Esophagus squamous epithelium (tissue), 5 donors: ENCODE measurements at places on chromosomes 6 and 20. TPM values are rescaled to one million over a fixed set of nuclear protein-coding genes. Genes with fewer than 3 reads are reported as not detected.

The CASS4 gene
- 0.73 TPM for total RNA-seq

The CST4 gene
- not detected for total RNA-seq

The HLA-DOB gene
- 3.6 TPM for total RNA-seq

The SCRT2 gene
- not detected for total RNA-seq

The COL21A1 gene
- 1.8 TPM for total RNA-seq

GRCh38 chr6:26322645-26323482, 42.1 kb upstream of the BTN3A2 start:
- H3K27me3 ChIP-seq, result no peaks in the 10 kb centered on the region
- DNase-seq, result no peak
- H3K4me1 ChIP-seq, result peaks cover 7% of the 10 kb centered on the region
- peak overlapping the region; percentile 68 for H3K4me3 ChIP-seq

DNA sequence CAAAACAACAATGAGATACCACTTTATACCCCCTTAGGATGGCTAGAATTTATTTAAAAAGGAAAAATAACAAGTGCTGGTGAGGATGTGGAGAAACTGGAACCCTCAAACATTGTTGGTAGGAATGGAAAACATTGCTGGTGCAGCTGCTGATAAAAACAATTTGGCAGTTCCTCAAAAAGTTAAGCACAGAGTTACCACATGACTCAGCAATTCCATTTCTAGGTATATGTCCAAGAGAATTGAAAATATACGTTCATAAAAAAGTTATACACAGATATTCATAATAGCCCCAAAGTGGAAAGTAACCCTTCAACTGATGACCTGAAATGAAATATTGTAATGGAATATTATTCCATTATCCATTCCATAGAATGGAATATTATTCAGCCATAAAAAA, 55.0 kb downstream of the CD83 start:
- no peaks in the 10 kb centered on the region for H3K27me3 ChIP-seq
- H3K36me3 ChIP-seq, result no peaks in the 10 kb centered on the region
- H3K27ac ChIP-seq, result no peak overlapping the region
- H3K4me3 ChIP-seq, result no peak overlapping the region
- no peaks in the 10 kb centered on the region for H3K4me1 ChIP-seq
- DNase-seq, result no peak

GRCh38 chr20:48738399-48739304, 89.1 kb downstream of the PREX1 start:
- no peak overlapping the region for H3K27ac ChIP-seq
- H3K4me3 ChIP-seq, result no peak overlapping the region
- H3K36me3 ChIP-seq, result peaks cover 30% of the 10 kb centered on the region
- H3K27me3 ChIP-seq, result no peaks in the 10 kb centered on the region
- peaks cover 12% of the 10 kb centered on the region for H3K4me1 ChIP-seq

DNA sequence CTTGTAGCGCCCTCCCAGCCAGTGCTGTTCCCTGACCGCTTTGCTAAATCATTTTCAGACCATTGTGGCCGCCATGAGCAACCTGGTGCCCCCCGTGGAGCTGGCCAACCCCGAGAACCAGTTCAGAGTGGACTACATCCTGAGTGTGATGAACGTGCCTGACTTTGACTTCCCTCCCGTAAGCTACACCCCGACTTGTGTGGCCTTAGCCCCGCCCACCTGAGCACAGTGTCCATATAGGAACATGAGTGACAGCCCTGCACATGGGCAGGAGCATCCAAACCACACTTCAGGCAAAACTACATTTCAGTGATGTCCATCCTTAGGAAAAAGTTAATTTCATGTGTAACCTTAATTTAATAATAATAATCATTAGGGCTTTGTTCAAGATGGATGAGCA, 51.1 kb downstream of the GNAS start:
- DNase-seq, result no peak
- no peak overlapping the region for H3K27ac ChIP-seq
- no peak overlapping the region for H3K4me3 ChIP-seq

DNA sequence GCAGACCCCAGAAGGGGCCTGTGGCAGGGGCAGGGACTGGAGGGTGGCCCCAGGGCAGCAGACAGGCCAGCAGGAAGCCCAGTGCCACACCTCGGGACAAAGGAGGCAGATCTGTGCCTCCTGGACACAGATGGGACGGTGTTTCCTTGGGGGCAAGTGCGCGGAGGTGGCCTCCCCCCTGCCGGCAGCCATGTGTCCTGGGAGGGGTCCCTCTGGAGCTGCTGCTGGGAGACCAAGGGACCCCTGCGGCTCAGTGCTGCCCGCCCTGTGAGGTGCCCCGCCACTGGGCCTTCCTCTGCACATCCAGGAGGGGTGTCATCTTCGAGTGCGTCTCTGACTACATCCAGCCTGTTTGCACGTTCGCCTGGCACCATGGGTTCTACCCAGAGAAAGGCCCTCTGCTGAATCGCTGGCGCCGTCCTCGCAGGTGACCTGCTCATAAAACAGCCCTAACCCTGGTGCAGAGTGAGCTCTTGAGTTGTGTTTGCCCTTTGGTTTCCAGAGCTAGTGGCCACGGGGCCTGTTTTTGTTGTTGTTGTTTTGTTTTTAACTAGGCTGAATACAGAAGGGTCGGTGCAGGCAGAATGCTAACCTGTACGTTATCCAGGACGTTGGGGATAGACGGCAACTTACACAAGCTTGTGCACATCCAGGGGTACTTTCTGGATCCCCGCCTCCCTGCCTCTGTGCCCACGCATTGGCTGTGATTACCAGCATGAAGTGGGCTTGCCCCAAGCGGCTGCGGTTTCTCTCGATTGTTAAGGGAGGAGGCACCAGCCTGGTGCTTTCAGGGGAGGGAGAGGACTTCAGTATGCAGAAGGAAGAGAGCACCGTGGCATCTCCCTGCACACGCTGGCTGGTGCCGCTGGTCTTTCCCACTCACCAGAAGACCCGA, 1.3 kb upstream of the KCNQ2 start:
- H3K4me1 ChIP-seq, result peaks cover 16% of the 10 kb centered on the region
- H3K4me3 ChIP-seq, result no peak overlapping the region
- peaks cover 100% of the 10 kb centered on the region for H3K27me3 ChIP-seq
- DNase-seq, result no peak
- no peak overlapping the region for H3K27ac ChIP-seq
- no peaks in the 10 kb centered on the region for H3K36me3 ChIP-seq

DNA sequence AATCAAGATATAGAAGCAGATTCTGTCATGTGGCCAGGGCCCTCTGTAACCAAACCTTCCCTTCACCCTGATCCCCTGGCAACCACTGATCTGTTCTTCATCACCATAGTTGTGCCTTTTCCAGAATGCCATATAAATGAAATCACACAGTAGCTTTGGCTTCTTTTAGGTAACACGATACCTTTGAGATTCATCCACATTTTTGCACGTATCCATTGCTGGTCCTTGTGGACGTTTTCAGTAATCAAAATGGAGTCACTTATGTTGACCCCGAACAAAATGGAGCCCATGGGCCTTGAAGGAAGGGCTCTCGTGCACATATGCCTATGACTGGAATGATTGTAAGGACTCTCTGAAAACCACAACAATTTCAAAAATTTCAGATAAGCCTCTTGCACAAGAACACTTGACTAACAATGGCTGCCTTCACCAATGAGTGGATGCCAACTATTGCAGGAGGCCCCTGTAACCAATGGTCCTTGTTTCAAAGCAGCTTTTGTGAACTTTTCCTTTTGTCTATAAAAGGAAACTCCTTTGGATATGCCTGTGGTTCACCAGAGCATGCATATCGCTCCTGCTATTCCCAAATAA, 84.3 kb upstream of the RALY start:
- DNase-seq, result no peak
- H3K27me3 ChIP-seq, result no peaks in the 10 kb centered on the region
- H3K27ac ChIP-seq, result no peak overlapping the region
- no peaks in the 10 kb centered on the region for H3K36me3 ChIP-seq

DNA sequence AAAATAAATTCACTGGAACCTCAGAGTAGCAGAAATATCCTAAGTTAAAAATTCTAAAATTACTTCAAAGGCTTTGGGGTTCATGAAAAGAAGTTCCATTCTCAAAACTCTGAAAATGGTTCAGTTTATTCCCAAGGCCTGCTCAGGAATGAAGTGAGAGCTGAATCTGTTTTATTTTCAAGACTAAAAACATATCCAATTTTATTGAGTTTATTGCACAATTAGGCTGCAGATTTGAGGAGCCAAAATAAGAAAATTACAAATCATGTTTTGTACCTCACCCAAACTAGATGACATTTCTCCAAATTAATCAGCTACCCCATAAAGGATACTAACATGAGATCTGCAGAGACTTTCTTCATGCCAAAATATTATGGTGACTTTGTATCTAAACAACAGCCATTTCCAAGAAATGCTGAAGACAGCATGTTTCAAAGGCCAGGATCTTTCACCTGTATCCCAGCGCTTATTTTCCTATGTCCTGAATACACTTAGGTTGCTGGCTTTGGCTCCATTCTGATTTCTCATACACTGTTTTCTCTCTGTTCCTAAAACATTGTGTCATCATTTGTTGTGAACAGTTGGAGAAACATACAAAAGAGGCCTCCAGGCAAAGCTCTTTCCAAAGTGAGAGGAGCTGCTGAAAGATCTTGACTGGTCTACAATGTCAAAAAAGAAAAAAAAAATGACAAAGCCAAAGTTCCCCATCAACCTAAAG, 85.7 kb upstream of the F13A1 start:
- H3K27me3 ChIP-seq, result peaks cover 4% of the 10 kb centered on the region
- H3K4me3 ChIP-seq, result no peak overlapping the region
- DNase-seq, result no peak
- H3K4me1 ChIP-seq, result no peaks in the 10 kb centered on the region

DNA sequence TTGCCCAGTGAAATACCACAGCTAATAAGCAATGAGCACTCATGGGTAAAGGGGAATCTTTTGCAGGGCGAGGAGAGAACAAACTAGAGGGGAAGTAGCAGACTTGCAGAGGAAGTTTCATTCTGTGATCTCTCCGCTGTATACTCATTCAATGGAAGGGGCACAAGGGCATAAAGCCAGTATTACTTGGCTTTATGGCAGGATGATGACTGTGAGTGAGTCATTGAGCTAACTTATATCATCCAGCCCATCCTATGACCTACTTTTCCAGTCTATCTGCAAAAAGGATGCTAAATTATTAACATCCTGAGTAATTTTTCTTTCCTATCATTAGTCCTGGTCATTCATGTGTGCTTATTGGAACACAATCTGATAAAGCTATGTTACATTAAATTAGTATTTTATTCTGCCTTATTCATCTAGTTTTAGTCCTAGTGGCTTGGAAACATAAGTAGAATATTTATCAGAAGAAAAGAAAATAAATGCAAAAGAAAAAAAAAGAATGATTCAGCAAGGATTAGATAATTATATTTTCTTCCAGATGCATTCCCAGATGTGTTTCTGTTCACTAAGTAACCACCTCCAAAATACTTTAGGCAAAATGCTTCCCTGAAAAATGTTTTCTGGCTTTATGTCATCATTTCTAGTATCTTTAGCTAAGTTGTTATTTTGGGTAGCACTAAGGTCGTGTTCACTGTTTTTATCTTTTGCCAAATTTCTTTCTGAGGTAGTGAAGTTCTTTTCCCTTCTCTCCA, 471.7 kb downstream of the CDKAL1 start:
- DNase-seq, result no peak
- H3K27ac ChIP-seq, result no peak overlapping the region
- no peaks in the 10 kb centered on the region for H3K36me3 ChIP-seq
- no peak overlapping the region for H3K4me3 ChIP-seq

DNA sequence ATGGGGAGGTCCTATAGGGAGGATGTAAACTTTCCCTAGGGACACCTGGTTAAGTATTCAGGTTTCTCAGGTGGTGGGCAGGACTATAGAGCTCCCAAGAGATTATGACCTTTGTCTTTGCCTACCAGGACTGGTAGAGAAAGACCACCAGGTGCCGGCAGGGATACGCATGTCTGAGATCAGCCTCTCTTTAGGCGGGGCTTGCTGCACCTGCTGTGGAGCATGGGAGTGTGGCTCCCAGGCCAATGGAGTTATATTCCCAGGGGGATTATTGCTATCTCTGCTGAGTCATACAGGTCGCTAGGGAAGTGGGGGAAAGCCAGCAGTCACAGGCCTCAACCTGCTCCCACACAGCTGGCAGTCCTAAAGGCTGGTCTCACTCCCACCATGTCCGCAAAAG, 280.5 kb upstream of the MMS22L start:
- H3K36me3 ChIP-seq, result no peaks in the 10 kb centered on the region
- no peaks in the 10 kb centered on the region for H3K4me1 ChIP-seq
- no peaks in the 10 kb centered on the region for H3K27me3 ChIP-seq
- DNase-seq, result no peak

DNA sequence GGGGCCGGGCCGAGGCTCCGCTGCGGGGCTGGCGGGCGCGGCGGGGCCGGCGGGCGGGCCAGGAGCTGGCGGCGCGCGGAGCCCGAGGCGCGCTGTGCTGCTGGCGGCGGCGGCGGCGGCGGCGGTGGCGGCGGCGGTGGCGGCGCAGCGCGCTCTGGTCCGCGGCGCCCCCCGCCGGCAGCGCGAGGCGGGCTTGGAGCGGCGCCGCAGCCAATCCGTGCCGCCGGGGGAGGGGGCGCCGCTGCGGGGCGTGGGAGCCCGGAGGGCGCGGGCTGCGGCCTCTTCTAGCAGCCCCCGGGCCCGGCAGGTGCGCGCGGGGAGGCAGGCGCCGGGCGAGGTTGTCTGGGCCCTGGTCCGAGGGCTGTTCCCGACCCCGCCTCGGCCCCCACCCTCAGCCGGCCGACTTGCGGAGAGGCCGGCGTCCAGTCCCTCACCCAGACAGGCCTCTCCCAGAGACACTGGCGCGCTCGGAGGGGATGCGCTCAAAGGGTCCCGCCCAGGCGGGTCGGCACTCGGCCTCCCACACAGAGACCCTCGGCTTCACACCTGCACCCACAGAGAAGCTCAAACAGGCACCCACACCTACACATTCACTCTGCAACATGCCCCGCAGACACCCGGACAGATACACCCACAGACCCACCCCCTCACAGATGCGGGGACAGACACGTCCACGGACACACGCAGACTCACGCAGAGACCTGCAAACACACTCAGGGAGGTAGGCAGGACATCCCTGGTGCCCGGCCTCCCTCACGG, at the start of gene RIMS4:
TSS of gene RIMS4 (minus strand) at position 156 of the 759 bp plus-strand sequence. CDS start 275 bp downstream, outside the sequence.
- H3K36me3 ChIP-seq, result no peaks in the 10 kb centered on the region
- no peaks in the 10 kb centered on the region for H3K4me1 ChIP-seq
- no peak for DNase-seq
